ENCODE measurements at places on chromosomes 3 and 15. TPM values are rescaled to one million over a fixed set of nuclear protein-coding genes. Genes with fewer than 3 reads are reported as not detected.

- DNase-seq = no peak
Measured at GRCh38 chr15:71586463-71586862, 223.9 kb upstream of the NR2E3 start.

- no peak for DNase-seq
Measured at GRCh38 chr15:69926721-69927120, 171.0 kb downstream of the TLE3 start.

DNA sequence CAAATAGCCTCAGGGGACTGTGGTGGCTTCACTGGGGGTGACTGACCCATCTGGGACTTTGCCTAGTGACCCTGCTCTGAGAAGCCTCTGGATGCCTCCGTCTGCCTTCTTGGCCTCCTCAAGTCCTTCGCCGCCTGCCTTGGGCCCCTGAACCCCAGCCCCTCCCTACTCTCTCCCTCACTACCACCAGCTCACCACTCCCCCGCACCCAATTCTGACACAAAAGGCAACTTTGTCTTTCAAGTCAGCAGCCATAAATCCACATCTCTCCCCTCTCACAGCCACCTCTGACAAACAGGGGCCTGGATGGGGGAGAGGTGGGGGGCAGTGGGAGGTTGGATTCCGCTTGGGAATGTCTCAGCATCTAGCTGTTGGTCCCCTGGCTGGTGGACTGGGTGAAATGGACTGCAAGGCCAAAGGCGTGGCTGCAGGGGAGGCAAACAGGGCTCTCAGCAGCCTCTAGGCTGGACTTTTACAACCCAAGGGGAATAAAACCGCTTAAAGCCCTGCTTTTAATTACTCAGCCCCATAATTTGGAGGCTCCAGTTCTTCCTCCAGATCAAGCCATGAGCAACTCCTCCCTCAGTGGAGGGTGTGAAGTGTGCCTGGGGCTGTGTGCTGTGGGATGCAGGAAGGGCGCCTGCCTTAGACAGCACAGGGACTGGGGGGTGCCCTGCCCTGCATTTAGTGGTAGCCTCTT lies 33.4 kb downstream of the IGDCC3 start:
- no peak for DNase-seq

The MLF1 gene
- polyA plus RNA-seq = 6.6 TPM

The MCTP2 gene
- polyA plus RNA-seq = 83.7 TPM

DNA sequence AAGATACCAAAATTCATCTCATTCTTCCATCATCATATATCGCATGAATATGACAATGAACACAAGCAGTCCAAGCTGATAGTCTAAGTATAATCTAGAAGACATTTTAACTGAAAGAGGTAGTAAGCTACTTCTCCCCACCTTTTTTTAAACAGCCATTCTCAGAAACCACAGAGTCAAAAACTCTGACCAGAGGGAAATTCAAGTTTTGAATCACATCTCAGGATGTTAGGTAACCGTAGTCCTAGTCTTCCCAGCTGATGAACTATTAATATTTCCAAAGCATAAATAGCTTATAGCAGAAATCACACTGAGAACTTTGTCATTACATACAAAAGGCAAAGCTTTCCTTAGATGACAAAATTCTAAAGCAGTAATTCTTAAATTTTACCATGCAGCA lies 25.8 kb downstream of the NPTN start:
- no peak for DNase-seq

The ITPKA gene
- polyA plus RNA-seq = not detected

GRCh38 chr15:75648156-75649000 lies 666 bp downstream of the SNX33 start:
- DNase-seq = no peak

DNA sequence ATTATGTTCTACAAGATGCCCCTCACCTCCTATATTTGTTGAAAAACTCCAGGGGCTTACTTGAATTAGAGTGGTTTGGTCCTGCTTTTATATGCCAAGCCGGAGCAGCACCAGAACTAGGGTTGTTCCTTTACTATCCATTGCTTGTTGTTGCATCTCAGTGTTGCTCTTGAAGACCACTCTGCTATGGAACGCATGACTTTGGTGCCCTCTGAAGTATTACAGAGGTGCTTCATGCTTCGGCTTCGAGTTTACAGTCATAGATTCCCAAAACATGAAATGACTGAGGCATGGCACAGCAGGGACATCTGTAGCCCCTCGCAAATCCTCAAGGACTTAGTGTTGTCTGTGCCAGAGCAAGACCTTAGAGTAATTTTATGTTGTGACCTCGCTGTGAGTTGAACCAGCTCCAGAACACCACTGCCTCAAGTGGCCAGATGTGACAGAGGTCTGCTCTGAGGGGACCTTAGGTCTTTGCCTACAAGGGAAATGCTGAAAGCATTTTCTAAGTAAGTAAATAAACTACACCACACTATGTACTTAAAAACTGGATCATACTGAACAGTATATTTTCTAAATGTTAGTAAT lies 67.2 kb upstream of the SIAH2 start:
- DNase-seq = peak; percentile 3

- DNase-seq = no peak
Measured at GRCh38 chr3:134201201-134202130, 49.2 kb downstream of the RYK start.

DNA sequence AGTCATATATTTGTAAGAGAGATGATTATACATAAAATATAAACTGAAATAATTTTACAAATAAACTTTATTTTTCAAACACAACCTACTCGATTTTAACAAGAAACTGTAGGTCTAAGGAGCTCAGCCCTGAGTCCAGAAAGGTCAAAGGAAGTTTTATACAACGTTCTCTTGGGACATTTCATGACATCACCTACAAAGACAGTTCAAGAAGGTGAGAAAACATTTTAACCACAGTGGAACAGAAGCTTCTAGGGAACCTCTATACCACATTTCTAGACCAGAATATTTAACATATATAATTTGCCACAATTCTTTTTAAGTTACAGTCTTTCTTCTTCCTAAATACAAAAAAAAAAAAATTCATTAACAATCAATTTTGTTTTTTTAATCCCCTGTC lies 40.1 kb downstream of the CBLB start:
- peak; percentile 69 for DNase-seq

The UROC1 gene
- not detected for polyA plus RNA-seq

The RETNLB gene
- polyA plus RNA-seq = not detected

The CCR1 gene
- polyA plus RNA-seq = 11.5 TPM

- DNase-seq = no peak
Measured at GRCh38 chr15:47806008-47806407, 88.7 kb downstream of the SEMA6D start.

GRCh38 chr3:153463895-153464294 lies 301.9 kb downstream of the RAP2B start:
- no peak for DNase-seq

DNA sequence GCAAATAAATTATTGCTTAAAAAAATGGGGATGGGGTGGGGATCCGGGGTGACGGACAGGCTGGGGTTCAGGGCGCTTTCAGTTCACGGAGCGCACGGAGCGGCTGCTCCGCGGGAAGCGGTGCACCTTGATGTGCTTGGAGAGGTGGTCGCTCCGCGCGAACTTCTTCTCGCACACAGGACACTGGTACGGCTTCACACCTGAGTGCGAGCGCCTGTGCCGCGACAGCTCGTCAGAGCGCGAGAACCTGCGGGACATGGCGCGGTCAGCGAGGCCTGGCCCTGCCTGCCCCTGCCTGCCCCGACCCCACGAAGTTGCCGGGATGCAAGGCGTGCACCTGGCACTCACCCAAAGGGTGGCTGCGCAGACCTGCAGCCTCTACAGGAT lies 13.6 kb downstream of the KLF15 start:
- no peak for DNase-seq

The AMT gene
- polyA plus RNA-seq = 2.9 TPM

The NKTR gene
- 6.9 TPM for polyA plus RNA-seq

GRCh38 chr15:95646484-95647273 lies 683.8 kb upstream of the NR2F2 start:
- DNase-seq = no peak

All from immature natural killer cell (primary cell).